Eye (tissue), 1 donor: ENCODE measurements at places on chromosomes 4 and X.

- DNase-seq = no peak
These were observed 50.1 kb downstream of the DHRSX start for GRCh38 chrX:2450681-2451080.

- DNase-seq = no peak
These were observed 92.7 kb upstream of the IL15 start for GRCh38 chr4:141543706-141544105.

DNA sequence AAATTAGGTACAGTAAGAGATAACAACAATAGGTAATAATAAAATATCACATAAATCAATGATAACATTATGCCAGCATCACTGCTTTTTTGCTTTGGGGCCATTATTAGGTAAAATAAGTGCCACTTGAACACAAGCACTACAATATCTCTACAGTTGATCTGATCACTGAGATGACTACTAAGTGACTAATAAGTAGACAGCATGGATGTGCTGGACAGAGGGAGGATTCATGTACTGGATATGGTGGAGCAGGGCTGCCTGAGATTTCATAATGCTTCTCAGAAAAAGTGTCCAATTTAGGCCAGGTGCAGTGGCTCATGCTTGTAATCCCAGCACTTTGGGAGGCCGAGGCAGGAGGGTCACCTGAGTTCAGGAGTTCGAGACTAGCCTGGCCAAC lies 137.8 kb upstream of the IL1RAPL2 start:
- no peak for DNase-seq

GRCh38 chrX:9988762-9989161 lies 21.6 kb downstream of the CLDN34 start:
- no peak for DNase-seq

GRCh38 chr4:105710678-105711077 lies 2.1 kb downstream of the GSTCD start:
- DNase-seq = peak; percentile 58

GRCh38 chr4:97013711-97014110 lies 1129.6 kb downstream of the STPG2 start:
- no peak for DNase-seq

- no peak for DNase-seq
These were observed 12.6 kb downstream of the ELF4 start for GRCh38 chrX:130097507-130098209.

- DNase-seq = no peak
These were observed 1055.8 kb upstream of the DIAPH2 start for GRCh38 chrX:95628796-95629195.

- no peak for DNase-seq
These were observed 16.4 kb downstream of the MBNL3 start for GRCh38 chrX:132472397-132472796.

- peak; percentile 54 for DNase-seq
These were observed at the start of gene CCNQ for GRCh38 chrX:153598541-153599191. TSS of gene CCNQ (minus strand) at chrX:153599139. CDS start at chrX:153599073, 66 bp downstream.

- no peak for DNase-seq
These were observed 18.9 kb downstream of the TMEM175 start for GRCh38 chr4:951186-951585.

DNA sequence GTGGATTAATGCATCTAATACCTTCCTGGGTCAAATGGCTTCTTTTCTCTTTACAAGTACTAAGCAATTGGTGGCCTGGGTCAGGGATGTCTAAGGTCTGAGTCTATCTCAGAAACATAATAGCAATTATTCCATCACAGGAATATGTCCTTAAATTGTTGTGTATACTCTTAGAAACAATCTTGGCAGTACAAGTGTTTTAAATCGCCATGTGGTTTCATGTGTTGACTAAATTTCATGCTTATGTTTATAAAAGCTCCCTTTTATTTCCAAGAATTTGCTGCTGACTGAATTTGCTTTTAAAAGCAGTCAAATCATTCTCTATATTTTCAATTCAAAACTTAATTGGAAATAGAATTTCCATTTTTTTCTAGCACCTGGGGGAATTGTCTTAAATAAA lies 125.3 kb upstream of the PACRGL start:
- no peak for DNase-seq

GRCh38 chr4:55793479-55793878 lies 26.1 kb upstream of the EXOC1L start:
- DNase-seq = peak; percentile 19

DNA sequence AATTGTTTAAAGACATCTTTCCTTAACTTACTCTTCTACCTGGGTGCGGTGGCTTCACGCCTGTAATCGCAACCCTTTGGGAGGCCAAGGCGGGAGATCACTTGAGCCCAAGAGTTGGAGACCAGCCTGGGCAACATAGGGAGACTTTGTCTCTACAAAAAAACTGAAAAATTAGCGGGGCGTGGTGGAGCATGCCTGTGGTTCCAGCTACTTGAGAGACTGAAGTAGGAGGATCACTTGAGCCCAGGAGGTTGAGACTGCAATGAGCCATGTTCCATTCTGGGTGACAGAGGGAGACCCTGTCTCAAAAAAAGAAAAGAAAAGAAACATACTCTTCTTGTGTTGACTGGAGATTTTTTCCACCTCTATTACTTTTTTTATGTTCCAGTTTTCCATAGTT lies 181.9 kb downstream of the RAPGEF2 start:
- no peak for DNase-seq

- DNase-seq = no peak
These were observed 45.0 kb upstream of the USP46 start for GRCh38 chr4:52704133-52704532.

- DNase-seq = no peak
These were observed 12.3 kb upstream of the TSR2 start for GRCh38 chrX:54427837-54428424.

DNA sequence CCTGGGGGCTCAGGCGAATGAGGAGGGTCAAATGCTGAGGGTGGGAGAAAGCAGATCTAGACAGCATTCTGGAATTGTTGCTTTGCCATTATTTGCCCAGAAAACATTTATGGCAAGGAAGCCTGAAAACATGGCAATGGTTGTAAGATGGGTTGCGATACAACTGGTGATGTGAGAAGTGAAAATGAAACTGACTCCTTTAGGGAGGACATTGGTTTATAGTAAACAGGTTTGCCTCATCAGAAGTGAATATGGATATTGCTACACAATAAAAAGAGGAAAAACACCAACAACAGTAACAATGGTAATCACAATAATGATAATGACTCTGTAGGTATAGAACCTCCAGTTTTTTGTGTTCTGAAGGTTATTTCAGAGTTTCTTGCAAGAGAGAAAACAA lies 107.0 kb upstream of the TBC1D9 start:
- no peak for DNase-seq

DNA sequence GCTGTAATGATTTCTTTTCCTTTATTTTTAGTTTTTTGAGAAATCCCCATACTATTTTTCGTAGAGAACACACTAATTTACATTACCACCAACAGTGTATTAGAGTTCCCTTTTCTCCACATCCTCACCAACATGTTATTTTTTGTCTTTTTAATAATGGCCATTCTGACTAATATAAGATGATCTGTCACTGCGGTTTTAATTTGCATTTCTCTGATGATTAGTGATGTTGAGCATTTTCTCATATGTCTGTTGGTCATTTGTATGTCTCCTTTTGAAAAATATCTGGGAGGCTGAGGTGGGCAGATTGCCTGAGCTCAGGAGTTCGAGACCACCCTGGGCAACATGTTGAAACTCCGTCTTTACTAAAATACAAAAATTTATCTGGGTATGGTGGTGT lies 30.2 kb downstream of the SPINK2 start:
- DNase-seq = no peak

- DNase-seq = no peak
These were observed 33.4 kb downstream of the KCTD8 start for GRCh38 chr4:44415251-44415650.

DNA sequence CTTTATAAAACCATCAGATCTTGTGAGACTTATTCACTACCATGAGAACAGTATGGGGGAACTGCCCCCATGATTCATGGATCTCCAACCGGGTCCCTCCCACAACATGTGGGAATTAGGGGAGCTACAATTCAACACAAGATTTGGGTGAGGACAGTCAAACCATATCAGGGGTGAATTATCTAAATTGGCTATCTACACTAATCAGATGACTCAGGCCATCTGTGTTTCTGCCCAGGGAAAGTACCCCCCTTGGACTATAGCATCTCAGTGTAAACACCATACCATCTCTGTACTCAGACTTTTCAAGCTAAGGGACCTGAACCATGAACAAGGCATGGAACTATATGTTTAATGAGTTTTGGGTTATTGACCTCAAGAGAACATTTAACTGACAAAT lies 76.8 kb downstream of the LNX1 start:
- no peak for DNase-seq

DNA sequence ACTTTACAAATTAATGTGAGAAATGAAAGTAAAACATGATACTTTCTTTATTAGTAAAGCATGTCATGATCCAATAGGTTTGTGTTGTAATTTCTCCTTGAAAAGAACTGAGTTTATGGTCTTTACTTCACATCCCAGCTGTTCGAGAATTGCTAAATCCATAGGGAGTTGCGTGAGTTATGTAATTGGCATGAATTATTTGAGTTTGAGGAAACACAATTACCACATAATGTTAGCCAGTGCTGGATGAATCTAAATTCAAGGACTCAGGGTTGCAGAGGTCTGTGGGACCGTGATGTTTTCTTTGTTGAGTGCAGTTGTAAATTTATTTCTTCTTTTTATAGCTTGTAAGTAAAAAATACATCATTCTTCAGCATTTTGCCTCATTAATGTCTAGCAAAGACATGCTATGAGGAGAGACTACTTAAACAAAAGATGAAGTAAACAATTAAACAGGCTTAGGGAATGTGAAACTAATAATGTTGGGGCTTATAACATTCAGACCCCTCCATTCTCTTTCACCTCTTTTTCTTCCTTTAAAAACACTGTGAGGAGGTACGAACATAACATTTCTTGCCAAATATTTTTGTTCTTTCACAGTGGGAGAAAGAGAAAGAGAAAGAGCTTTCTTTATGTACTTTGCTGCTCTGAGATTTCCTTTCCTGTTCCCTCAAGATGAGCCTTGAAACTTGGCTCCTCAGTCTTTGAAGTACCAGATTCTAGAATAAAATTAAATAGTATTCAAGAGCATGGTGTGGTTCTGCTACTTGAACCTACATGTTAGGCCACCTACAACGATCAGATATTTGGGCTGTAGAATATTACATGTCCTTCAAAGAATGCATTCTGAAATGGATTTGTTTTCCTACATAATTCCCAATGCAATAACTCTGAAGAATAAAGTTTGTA lies 159.6 kb upstream of the ANK2 start:
- DNase-seq = peak; percentile 53

GRCh38 chr4:3725936-3726870 lies 40.0 kb upstream of the ADRA2C start:
- peak; percentile 58 for DNase-seq

GRCh38 chrX:68183612-68184214 lies 249.6 kb downstream of the OPHN1 start:
- DNase-seq = peak; percentile 49

DNA sequence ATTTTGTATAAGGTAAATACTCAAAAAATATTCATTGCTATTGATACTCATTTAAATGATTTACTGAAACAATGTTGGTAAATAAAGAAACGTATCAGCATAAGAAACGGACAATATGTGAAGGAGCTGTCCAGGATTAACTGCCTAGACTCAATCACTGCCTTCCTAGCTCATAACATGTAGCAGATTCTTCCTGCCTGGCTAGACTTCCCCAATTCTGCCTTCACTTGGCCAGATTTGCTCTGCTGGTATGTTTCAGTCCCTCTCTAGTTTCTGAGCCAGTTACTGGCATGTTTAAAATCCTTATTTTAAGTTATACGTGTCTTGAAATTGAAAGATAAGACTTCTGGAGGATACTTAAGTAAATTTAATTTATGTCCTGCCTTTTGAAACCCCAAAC lies 740.3 kb downstream of the CENPC start:
- no peak for DNase-seq

DNA sequence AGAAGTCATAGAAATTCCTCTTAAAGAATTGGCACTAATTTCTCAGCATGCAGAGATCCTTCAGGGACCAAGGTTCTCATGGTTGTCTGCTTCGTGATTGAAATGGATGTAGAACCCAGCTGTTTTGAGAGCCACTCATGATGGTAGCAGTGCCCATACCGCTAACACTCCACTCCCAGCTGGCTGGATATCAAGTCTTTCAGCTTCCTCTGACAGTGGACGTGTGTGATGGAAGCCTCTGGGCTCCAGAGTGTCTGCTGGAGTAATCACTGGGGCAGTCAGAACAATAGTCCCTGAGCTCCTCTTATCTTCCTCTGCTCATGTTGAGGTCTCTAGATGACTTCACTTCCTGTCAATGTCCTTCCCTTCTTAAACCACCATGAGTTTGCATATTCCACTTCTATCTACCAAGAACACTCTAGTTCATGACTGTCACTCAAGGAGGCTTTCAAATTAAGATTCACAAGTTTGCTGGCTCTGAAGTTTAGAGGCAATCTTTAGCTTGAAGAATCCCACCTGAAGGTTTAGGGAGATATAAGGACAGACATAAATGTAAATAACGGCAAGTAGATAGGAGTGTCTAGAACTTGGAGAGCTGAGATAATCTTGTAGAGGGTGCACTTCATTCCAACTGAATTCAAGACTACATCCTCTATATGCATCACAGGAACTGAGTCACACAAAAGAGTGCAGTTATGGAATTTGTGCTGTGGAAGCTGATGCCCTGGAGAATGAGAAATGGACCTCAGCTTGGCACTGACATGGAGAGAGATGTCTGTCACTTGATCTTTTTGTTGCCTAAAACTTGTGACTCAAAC lies 64.5 kb upstream of the WDR1 start:
- no peak for DNase-seq

DNA sequence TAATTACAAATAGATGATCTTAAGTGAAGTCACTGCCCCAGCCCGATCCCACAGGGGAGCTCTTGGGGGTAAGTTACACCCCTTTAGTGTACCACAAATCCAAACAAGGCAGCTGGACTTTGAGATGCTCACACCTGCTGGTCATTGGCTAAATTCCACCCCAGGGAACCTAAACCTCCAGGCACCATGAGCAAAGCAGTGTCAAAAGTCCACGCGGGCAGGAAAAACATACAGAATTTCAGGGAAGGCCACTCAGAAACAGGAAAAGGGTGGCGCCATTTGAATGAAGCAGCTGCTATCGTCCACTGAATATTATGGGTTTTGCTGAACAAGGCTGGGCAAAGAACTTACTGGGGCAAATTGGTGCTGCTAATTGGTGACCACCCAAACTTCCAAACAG lies 30.9 kb downstream of the SUPT20HL1 start:
- no peak for DNase-seq

- DNase-seq = no peak
These were observed 124.4 kb downstream of the NBDY start for GRCh38 chrX:56853436-56853835.

GRCh38 chrX:154515966-154516655 lies at the start of gene FAM3A:
TSS of gene FAM3A (minus strand) at chrX:154516232. CDS start at chrX:154515772, 460 bp downstream.
- peak; percentile 93 for DNase-seq

GRCh38 chrX:150768580-150769190 lies 75.5 kb downstream of the MTMR1 start:
- DNase-seq = no peak

DNA sequence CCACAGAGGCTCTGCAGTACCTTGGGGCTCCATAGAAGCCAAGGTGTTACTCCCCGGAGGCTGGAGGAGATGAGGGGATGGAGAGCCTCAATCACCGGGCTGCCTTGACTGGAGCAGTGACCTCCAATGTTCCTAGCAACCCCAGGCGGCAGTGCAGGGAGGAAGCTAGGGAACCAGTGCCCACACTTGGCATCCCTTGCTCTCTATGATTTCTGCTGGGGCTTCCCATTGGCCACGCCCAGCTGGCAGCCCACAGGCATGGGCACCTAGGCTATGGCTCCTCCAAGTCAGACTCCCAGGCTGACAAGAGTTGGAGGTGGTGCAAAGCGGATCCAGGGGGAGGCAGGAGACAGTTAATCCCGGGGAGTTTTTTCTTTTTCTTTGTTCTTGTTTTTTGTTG lies 229.7 kb downstream of the EVC2 start:
- no peak for DNase-seq

- DNase-seq = peak; percentile 50
These were observed 15.9 kb downstream of the TMEM192 start for GRCh38 chr4:165096776-165097175.
